ENCODE measurements at places on chromosomes 2 and 18.

- no peak for DNase-seq
Measured at GRCh38 chr2:215660687-215661086, 224.8 kb upstream of the FN1 start.

- DNase-seq: no peak
Measured at GRCh38 chr2:197946562-197946961, 142.2 kb downstream of the PLCL1 start.

GRCh38 chr2:43152186-43152585 lies 74.2 kb downstream of the ZFP36L2 start:
- no peak for DNase-seq

DNA sequence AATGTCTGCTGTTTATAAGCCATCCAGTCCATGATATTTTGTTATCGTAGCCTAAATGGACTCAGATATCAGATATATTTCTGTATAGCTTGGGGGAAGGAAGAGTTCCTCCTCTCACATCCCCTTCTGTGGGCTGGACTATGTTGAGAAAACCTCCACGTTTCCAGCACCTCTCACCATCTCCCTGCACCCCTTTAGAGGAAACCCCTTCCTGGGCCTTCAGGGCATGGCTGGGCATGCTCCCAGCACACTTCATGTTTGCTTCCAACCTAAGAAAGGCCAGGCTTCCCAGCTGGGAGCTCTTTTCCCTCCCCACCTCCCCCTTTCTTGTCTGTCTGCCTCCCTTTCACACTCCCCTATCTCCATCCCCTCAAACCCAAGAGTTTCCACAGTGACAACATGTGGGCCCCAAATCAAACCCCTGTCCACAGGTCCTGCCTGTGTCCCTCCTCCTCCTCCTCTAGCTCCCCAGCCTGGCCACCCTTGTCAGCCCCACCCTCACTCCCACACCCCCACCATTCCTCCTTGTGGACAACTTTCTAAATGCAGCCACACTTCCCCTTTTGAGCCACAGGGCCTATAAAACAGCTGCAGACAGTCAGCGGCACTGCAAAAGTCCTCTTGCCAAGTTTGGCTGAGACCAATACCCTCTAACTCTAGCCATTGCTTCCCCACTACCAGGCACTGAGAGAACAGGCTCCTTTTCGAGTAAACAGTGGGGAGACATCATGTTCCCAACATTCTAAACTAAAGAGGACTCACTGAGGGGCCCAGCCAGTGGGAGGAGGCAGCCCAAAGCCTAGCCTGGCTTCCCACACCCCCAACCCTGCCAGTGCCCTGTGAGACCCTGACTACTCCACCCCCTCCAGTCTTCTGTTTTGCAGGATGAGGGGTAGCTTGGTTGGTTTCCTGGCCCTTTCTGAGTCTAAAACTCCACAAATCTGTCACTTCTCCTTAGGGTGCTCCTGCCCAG lies 120.5 kb downstream of the ZFP36L2 start:
- no peak for DNase-seq

- DNase-seq: no peak
Measured at GRCh38 chr2:134275058-134275862, 21.4 kb downstream of the MGAT5 start.

GRCh38 chr18:44826418-44827259 lies 146.0 kb downstream of the SETBP1 start:
- no peak for DNase-seq

DNA sequence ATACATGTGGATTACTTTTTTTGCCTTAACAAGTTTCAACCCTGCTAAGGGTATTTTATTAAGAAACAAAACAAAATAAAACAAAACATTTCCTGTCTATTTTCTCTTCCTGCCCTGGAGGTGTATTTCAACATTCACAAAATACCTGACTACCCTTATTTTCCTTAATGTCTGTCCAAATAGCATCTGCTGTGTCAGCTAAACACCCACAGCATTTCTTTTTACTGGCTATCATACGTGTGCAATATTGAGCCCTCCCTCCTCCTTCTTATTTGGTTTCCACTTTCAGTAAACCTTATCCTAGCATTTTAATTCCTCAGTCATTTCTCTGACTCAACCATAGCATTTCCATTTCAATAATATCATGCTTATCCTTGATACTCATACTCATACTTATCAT lies 1420.0 kb upstream of the ZEB2 start:
- DNase-seq: no peak

DNA sequence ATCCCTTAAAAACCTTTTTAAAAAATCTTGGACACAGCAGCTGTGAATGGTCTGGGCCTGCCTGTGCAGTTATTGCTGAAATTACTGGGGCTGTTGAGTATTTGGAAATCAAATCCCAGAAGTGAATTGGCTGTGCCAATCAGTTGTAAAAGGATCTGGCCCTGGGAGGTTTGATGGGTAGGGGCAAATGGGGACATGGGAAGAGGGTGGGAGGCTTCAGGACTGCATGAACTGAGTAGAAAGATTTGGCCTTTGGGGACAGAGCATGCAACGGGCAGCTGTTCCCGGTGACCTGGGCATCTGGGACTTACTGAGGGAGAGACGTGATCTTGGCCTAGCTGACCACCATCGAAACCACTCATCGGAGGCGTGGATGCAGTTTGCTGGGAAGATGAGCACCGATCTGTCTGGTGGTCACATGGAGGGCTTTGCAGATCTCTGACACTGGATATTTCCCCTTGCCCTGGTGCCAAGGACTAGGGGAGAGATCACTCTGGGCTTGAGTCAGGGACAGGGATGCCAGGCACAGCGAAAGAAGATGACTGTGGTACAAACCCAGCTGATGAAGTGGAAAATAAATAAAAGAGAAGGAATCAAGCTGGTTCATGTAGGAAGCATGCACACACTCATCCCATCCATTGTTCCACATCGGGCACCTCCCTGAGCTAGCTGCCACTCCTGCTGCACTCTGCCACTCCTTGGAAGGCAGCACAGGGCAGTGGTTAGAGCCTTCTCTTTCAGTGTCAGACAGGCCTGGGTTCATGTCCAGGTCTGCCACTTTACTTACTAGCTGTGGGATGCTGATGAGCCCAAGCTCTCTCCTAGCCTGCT lies 58.4 kb downstream of the SEMA4F start:
- DNase-seq: no peak

DNA sequence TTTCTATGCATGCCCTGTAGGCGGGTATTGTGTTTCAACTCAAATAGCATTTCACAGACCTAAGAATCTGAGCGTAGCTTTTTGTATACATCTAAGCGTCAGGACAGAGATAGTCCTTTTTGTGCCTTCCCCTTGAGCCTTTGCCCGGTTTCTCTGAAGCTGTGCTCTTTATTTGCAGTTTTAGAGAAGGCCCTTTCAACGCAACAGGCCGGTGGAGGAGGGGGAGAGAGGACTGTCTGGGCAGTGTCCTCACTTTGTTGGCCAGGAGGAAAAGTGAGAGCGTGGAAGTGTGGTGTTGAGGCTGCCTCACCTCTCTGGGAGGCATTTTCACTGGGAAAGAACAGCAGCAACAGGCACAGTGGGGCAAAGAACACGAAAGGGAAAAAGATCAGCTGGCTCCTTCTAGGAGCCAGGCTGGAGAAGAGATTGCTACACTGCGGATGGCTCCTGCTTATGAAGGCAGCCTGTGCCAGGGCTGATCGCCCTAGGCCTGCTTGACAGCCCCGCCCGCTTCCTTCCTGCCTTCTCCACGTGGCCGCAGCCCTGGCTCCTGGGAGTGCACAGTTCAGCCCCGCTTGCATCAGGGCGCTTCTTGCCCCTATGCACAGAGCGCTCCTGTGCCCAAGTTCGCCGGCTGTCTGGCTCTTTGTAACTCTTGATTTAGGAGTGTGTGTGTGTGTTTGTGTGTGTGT lies 195.6 kb upstream of the POU3F3 start:
- no peak for DNase-seq

DNA sequence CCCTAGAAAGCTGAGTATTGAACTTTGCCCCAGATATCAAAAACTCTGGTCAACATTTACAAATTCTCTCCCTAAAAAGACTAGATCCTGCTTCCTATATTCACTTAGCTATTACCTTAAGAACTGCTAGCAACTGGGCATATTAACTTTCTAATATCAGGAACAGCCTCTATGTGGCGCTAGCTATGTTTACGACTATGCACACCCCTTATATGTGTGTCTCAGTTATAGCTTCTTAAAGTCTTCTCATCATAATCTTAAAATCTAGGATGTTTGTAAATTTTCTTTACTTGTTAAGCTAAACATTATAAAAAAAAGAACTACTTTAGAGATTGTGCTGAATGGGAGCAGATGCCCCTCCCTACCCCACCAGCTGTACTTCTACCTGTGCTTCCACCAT lies 1.7 kb upstream of the STAMBP start:
- no peak for DNase-seq

GRCh38 chr2:41446266-41446665 lies 601.6 kb upstream of the PKDCC start:
- no peak for DNase-seq

DNA sequence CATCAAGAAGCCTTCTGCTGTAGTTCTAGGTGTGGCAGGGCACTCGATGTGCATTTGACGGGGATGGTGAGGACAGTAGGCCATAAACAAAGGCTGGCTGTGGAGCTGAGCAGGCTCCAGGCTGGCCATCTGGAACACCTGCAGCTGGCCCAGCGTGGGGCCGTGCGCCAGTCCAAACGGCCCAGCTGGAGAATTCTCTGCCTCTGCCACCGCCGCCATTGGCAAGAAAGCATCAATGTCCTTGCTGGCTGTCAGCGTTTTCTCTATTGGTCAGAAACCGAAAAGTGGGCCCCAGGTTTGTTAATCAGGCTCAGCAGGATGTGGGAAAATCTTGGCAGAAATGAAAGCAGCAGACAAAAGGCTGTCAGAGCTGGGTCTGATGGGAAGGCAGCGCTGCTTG lies 24.0 kb upstream of the CTIF start:
- no peak for DNase-seq

DNA sequence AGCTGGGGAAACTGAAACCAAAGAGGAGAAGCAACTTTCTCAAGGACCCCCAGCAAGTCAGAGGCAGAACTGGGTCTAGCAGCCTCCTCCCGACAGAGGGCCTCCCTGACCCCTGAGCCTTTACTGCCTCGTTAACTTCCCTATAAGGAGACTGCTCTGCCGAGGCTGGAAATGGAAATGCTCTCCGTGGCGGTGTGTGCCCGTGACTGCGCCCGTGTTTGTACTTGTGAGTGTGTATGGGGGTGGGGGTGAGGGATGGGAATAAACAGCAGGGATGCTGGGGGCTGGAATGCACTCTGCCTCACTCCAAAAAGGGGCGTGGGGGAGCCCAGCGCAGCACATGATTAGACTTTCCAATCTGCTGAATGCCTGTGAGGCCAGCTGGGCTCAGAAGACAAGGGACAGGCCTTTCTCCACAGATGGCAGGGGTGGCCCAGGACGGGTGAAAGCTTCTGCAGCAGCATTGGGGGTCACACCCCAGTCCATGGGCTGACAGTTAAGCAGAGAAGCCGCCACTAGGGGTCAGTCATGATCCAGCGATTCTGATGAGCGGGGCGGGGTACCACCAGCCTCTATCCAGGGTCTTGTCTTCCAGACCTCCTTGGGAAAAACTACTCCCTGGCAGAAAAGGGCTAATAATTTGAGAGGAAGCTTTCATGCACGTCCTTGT lies 26.8 kb downstream of the MPHOSPH10 start:
- peak; percentile 61 for DNase-seq

DNA sequence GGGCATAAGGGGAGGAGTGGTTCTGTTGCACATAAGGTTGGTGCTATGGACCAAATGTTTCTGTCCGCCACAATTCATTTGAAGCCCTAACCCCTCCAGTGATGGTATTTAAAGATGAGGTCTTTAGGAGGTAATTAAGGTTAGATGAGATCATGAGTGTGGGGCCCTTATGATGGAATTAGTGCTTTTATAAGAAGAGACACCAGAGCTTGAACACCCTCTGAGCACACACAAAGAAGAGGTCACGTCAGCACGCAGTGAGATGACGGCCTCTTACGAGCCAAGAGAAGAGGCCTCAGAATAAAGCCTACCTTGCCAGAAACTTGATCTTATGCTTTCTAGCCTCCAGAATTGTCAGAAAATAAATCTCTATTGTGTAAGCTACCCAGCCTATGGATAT lies 386.4 kb upstream of the CYRIA start:
- no peak for DNase-seq

GRCh38 chr2:38716185-38716584 lies 35.0 kb downstream of the SRSF7 start:
- DNase-seq: no peak

- DNase-seq: no peak
Measured at GRCh38 chr18:58556331-58557007, 72.4 kb downstream of the ALPK2 start.

GRCh38 chr2:23649303-23649702 lies 264.3 kb downstream of the KLHL29 start:
- no peak for DNase-seq

DNA sequence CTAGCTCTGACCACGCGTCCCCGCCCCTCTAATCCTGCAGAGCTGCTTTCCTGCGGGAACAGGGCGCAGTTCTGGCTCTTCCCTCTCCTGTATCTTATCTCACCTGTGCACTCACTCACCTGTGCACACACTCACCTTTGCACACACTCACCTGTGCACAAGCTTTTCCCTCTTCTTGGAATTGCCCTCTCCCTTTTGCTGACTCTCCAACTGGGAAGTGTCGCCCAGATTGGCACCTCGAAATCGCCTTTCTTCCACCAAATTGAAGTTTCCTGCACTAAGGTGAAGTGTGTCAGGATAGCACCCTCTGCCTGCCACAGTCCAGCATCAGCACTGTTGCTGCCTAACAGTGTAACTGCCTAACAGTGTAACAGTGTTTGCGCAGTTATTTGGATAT lies 566 bp upstream of the CMPK2 start:
- peak; percentile 46 for DNase-seq

- DNase-seq: no peak
Measured at GRCh38 chr2:37630301-37630700, 41.1 kb downstream of the CDC42EP3 start.

GRCh38 chr2:64865073-64865830 lies 123.9 kb upstream of the SLC1A4 start:
- DNase-seq: peak; percentile 39

DNA sequence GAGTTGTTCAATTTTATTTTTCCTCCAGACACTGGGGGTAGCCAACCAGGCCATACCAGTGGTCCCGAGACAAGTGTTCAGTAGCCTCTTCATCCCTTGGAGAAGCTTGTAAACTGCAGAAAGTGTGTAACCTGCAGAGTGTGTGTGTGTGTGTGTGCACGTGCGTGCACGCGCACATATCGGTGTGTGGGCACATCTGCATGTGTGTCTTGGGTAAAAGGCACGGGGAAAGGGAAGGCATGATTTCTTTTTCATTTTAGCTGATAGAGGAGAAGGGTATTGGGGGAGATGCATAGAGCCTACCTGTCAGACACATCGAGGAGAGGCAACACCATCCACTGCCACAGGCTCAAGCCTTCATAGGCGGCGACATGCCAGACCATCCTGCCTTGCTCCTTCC lies 181.4 kb downstream of the CLIP4 start:
- DNase-seq: no peak

GRCh38 chr2:241803387-241804325 lies 5.3 kb upstream of the NEU4 start:
- DNase-seq: no peak

Measured in activated CD4-positive, alpha-beta T cell treated with anti-CD3 and anti-CD28 coated beads, Interleukin-2, amount 50 U/mL, for 4 hours (primary cell).